ENCODE measurements at places on chromosomes 16 and 17. TPM values are rescaled to one million over a fixed set of nuclear protein-coding genes. Genes with fewer than 3 reads are reported as not detected.
A peak's percentile ranks its signal among the peaks of the same experiment; 100 is the strongest.

DNA sequence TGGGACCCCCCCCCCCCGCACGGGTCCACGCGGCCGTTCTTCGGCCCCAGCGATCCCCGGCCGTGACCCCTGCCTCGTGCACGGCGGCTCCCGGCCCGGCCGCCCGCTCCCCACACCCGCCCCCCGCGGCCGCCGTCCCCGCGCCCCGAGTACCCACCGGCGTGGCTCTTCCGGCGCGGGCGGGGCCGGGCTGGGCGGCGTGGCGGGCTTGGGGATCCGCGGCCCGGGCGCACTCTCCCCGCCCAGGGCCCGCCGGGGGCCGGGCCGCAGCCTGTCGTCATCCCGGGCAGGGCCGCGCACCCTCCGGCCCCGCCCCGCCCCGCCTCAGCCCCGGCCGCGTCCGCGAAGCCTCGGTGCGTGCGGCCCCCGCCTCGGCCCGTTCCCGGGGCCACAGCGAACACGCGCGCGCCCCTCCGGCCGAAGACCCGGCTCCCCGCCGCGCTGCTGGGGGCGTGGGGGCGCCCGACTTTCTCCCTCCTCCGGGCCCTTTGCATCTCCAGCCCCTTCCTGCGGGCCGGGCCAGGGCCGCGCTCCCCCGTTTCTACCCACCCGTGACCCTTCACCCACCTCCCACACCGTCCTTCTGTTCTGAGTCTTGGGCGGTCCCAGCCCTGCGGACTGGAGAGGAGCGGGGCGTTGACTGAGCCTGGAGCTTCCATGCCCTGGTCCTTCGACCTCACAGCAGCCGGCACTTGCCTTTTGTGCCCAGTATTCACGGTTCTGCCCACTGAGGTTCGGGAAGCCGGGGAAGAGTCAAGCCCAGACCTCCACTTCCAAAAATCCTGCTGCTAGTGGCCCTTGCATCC lies 840 bp downstream of the MYO1C start:
- H3K4me3 ChIP-seq = peak overlapping the region; percentile 75
- H3K27ac ChIP-seq = peak overlapping the region; percentile 99
- peaks cover 82% of the 10 kb centered on the region for H3K4me1 ChIP-seq
- H3K36me3 ChIP-seq = peaks cover 21% of the 10 kb centered on the region
- peak; percentile 80 for DNase-seq

- no peak overlapping the region for H3K4me3 ChIP-seq
- no peaks in the 10 kb centered on the region for H3K4me1 ChIP-seq
- DNase-seq = no peak
- H3K27me3 ChIP-seq = no peaks in the 10 kb centered on the region
Observed at GRCh38 chr17:63240106-63240505, 206.0 kb downstream of the CYB561 start.

DNA sequence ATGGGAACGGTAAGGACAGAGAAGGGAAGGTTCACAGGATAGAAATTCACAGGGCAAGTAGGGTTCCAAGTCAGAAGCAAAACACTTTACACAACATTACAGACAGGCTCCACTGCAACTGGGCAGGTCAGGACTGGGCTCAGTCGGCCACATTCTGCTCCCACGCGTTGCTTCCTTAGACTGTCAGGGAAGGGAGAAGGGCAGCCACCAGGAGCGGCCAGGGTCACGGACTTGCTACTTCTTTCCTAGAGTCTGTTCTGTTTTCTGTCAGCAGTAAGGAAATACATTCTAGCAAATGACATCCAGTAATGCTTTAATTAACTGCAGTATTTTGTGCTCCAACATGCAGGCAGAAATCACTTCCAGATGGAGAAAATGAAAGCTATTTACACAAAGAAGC lies 160.3 kb upstream of the RPH3AL start:
- H3K4me1 ChIP-seq = peaks cover 19% of the 10 kb centered on the region
- H3K27ac ChIP-seq = no peak overlapping the region
- no peaks in the 10 kb centered on the region for H3K36me3 ChIP-seq
- no peaks in the 10 kb centered on the region for H3K27me3 ChIP-seq

GRCh38 chr16:80299416-80299815 lies 241.4 kb upstream of the DYNLRB2 start:
- H3K4me3 ChIP-seq = no peak overlapping the region
- H3K27ac ChIP-seq = no peak overlapping the region
- H3K27me3 ChIP-seq = peaks cover 7% of the 10 kb centered on the region

DNA sequence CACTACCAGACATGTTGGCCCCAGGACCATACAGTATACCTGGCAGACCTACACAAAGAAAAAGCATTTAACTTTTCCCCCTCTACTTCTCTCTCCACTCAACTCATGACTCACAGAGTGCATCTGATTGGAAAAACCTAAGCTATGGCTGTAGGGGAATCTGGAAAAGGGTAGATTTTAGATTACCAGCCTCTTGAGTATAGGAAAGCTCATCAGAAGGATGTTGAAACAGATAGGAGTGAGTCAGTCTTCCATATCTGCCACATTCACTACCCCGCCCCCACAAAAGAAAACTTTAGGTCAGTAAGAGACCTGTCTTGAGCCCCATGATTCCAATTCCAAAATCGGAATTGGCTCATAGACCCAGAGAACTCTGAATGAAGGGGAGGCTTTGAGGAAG lies 12.3 kb downstream of the KRT9 start:
- no peak overlapping the region for H3K27ac ChIP-seq
- H3K4me1 ChIP-seq = no peaks in the 10 kb centered on the region
- H3K27me3 ChIP-seq = peaks cover 80% of the 10 kb centered on the region
- H3K36me3 ChIP-seq = no peaks in the 10 kb centered on the region
- H3K4me3 ChIP-seq = no peak overlapping the region
- no peak for DNase-seq

- no peaks in the 10 kb centered on the region for H3K36me3 ChIP-seq
- DNase-seq = peak; percentile 84
- peak within 1 kb of the TSS; percentile 99 for H3K27ac ChIP-seq
- H3K27me3 ChIP-seq = no peaks in the 10 kb centered on the region
Observed at GRCh38 chr16:89507834-89508590, at the start of gene SPG7. Gene SPG7 (plus strand): TSS chr16:89508403. CDS start chr16:89508418, 15 bp downstream.

GRCh38 chr16:3734758-3735221 lies 17.5 kb upstream of the TRAP1 start:
- DNase-seq = no peak
- H3K4me3 ChIP-seq = no peak overlapping the region

DNA sequence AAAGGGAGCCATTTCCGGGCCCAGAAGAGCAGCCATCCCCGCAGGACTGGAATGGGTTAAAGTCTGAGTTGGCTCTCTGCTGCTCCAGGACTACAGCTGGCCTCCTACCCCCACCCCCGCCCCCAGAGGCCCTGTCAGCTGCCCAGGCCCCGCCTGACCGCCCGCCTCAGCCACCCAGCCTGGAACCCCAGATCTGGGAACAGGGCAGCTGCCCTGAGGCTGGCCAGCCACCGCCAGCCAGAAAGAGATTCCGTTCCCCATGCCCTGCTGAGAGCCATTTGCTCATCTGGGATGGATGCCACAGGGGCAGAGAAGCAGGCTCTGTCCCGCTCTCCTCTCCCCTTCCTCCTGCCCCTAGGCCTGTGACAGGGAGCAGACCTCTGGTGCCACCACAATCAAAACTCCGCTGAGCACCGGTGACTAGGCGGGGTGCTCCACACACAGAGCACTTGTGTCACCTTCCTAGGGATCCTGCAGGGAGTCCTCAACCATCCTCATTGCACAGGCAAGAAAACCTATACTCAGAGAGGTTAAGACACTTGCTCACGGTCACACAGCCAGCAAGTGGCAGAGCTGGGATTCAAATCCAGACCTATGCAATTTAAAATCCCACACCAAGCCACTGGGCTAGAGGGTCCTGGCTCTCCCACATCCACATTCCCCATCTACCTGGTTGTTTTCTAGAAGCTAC lies 44.1 kb downstream of the ZNF423 start:
- no peak overlapping the region for H3K27ac ChIP-seq
- H3K27me3 ChIP-seq = no peaks in the 10 kb centered on the region
- no peak for DNase-seq
- H3K36me3 ChIP-seq = no peaks in the 10 kb centered on the region
- H3K4me3 ChIP-seq = no peak overlapping the region

DNA sequence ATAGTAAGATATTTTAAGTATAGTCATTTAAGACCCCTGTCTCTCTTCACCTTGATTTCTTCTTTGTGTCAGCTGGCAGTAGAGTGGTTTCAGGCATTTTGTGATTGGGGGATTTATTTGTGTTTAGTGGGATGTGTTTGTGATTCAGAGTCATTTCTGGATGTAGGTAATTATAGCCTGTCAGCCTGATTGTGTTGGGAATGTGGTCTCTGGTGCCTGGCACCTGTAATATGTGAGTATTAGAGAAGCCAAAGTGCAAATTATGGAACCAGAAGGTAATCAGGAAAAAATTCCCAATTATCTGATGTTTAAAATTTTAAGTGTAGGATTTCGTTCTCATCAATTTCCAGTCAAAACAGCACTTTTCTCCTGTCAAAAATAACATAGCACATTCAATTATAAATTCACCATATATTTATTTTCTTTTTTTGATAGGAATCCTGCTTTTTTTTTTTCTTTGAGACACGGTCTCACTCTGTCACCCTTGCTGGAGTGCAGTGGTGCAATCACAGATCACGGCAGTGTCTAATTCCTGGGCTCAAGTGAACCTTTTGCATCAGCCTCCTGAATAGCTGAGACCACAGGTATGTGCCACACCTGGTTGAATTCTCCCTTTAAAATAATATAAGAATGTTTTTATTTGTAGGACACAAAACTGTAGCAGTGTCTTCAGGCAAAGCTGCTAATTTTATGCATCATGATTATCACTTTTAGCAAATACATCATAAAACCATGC lies 42.7 kb downstream of the ATF7IP2 start:
- H3K4me1 ChIP-seq = no peaks in the 10 kb centered on the region
- H3K4me3 ChIP-seq = no peak overlapping the region
- peaks cover 38% of the 10 kb centered on the region for H3K36me3 ChIP-seq
- DNase-seq = no peak
- H3K27ac ChIP-seq = no peak overlapping the region

DNA sequence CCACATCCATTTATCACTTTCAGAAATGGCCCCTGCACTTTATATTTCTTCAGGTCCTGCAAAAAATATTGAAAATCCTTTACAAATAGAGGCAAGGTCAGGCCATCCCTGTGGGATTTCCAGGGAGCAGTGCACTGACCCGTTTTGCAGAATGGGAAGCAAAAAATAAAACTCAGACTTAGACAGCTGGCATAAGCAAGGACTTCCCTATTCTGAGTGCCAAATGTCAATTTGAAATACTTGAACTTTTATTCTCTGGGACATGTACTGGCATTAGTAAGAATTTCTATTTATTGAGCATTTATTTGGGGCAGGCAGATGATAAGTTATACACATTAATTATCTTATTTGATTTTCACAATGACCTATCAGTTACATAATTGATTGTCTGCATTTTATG lies 32.4 kb downstream of the PRKCB start:
- H3K4me3 ChIP-seq = no peak overlapping the region
- no peak for DNase-seq
- H3K27me3 ChIP-seq = no peaks in the 10 kb centered on the region
- H3K4me1 ChIP-seq = no peaks in the 10 kb centered on the region
- no peak overlapping the region for H3K27ac ChIP-seq

DNA sequence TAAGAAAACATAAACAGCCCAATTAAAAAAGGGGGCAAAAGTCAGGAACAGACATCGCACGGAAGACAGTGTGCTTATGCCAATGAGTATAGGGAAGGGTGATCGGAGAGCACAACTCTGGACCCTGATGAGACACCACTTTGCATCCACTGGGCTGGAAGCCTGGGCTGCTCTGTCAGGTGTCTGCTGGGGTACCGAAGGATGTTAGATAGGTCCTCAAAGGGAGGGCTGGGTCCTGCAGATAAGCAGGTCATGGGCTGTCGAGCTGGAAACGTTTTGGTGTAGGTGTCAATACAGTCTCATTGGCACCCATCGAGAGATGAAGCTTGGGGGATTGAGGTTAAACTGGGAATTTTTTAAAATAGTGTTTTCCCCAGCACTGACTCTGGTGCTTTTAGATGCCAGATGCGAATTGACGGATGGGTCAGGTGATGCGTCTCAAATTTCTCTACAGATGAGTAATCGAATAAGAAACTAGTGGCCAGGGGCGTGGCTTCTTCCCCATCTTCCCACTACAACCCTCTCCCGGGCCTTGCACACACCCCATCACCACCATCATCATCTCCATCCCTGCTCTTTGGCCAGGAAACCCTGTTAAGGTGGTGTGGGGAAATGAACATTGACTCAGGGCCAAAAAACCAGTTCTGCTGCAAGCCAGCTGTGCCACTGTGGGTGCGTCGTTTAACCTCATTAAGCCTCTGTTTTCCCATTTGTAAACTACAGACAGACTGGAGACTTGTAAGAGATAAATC lies 47.8 kb upstream of the IRF8 start:
- no peak for DNase-seq
- peaks cover 20% of the 10 kb centered on the region for H3K27me3 ChIP-seq
- no peak overlapping the region for H3K4me3 ChIP-seq
- no peak overlapping the region for H3K27ac ChIP-seq
- H3K4me1 ChIP-seq = no peaks in the 10 kb centered on the region

DNA sequence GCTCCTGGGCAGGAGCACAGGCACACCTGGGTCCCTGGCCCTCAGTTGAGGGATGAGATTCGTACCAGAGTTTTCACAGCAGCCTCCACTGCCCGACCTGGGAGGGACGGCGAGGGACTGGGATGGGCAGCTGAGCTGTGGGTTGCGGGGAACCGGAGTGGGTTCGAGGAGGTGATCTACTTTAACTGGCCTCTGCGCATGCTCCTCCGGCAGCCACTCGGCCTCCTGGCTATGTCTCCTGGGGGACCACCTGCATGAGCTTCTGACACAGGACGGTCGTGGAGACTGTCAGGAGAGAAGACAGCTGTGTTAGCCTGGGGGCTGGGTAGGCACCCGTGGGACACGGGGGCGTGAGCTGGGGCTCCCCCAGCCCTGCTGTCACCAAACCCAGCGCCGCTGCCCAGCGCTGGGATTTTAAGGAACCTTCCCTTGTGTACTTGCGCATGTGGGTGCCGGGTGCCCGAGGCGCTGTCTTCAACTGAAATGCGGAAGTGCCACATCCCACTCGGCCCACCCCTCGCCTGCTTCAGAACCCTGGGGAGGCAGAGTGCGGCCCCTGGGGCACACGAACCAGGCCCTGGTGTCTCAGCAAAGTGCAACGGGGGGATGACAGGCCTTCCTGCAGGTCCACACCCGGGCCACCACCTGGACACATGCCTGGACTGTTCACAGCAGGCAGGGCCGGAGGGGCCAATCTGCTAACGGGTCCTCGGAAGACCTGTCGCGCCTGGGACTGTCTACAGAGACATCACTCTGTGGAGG lies 36.4 kb downstream of the SLC7A5 start:
- H3K36me3 ChIP-seq = no peaks in the 10 kb centered on the region
- DNase-seq = no peak
- no peaks in the 10 kb centered on the region for H3K27me3 ChIP-seq
- no peak overlapping the region for H3K4me3 ChIP-seq
- no peaks in the 10 kb centered on the region for H3K4me1 ChIP-seq

- peak; percentile 77 for DNase-seq
- H3K27me3 ChIP-seq = no peaks in the 10 kb centered on the region
- H3K27ac ChIP-seq = peak overlapping the region; percentile 82
Observed at GRCh38 chr17:3659541-3660111, 8.8 kb downstream of the TAX1BP3 start.

Gene CDH13
- 172 TPM for total RNA-seq

Gene IL21R
- total RNA-seq = 0.42 TPM

Gene C17orf113
- total RNA-seq = 1.1 TPM

Gene IRX3
- 78.0 TPM for total RNA-seq

Gene TTYH2
- total RNA-seq = 31.6 TPM

Measured in heart right ventricle (tissue), 16 donors.